ENCODE measurements at places on chromosomes 7 and 10.
A peak's percentile ranks its signal among the peaks of the same experiment; 100 is the strongest.

- DNase-seq: peak; percentile 74
Measured at GRCh38 chr7:4479367-4480039, 202.6 kb upstream of the FOXK1 start.

DNA sequence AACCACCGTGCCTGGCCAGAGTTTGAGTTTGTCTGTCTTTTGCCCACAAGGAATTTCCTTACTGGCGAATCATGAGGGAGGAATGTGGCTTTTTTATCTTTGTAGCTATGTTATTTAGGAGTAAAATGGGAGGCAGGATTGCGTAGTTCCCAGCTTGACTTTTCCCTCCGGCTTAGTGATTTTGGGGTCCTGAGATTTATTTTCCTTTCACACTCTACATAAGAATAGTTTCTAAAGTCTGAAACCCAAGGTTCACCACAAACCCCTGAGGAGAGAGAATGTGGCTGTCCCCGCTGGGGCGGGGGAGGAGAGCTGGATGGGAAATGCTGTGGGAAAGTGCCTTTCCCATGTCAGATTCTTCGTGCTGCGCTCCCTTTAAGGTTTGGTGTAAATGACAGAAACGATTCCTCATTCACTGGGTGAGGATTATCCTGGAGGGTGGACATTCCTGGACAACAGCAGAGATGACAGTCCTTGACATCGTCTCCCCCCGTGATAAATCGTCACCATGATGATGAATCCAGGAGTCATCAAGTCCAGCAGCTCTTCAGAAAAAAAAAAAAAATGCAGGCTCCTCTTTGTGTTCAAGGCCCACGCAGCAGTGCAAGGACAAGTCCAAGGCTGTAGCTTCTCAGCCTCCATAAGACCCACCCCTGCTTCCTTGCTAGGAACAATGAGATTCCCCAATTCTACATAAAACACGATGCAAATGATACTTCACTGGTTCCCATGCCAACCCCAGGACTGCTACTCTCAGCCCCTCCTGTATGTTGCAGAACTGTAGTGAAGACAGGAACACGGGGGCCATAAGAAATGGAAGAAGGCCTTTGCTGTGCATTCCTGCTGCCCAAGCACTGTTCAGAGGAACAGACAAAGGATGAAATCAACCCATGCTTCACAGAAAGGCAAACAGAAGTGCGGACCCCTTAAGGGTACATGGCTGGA lies 233.1 kb downstream of the CCDC3 start:
- peak; percentile 74 for DNase-seq

GRCh38 chr7:138431517-138431916 lies 28.5 kb upstream of the TRIM24 start:
- no peak for DNase-seq

GRCh38 chr10:10975647-10976046 lies 42.0 kb upstream of the CELF2 start:
- no peak for DNase-seq

DNA sequence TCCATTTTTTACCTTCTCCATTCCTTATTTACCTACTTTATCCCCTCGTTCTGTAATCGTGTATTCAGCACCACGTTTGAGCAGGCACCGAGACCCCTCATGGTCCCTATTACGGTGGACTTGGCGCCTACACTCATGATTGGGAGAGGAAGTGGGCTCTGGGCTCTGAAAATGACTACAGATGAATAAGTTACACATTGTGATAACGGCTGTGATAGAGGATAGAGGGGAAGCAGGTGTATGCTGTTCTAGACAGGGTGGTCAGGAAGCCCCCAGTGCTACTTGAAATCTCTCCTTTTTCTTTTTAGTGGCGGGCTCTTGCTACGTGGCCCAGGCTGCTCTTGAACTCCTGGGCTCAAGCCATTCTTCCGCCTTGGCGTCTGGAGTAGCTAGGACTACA lies 59.8 kb downstream of the CAMK1D start:
- no peak for DNase-seq

DNA sequence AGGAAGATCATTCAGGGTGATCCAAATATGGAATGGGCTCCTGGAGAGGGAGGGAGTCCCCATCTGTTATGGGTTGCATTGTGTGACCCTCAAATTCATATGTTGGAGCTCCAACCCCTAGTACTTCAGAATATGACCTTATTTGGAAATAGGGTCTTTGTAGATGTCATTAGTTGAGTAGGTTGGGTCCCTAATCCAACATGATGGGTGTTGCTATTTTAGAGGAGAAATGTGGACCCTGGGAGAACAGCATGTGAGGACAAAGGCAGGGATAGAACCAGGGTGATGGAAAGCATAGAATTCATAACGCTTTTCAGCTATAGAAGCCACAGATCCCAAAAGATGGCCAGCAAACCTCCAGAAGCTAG lies 91.5 kb upstream of the SMNDC1 start:
- DNase-seq: no peak

GRCh38 chr7:3007696-3008095 lies 36.0 kb downstream of the CARD11 start:
- DNase-seq: no peak

DNA sequence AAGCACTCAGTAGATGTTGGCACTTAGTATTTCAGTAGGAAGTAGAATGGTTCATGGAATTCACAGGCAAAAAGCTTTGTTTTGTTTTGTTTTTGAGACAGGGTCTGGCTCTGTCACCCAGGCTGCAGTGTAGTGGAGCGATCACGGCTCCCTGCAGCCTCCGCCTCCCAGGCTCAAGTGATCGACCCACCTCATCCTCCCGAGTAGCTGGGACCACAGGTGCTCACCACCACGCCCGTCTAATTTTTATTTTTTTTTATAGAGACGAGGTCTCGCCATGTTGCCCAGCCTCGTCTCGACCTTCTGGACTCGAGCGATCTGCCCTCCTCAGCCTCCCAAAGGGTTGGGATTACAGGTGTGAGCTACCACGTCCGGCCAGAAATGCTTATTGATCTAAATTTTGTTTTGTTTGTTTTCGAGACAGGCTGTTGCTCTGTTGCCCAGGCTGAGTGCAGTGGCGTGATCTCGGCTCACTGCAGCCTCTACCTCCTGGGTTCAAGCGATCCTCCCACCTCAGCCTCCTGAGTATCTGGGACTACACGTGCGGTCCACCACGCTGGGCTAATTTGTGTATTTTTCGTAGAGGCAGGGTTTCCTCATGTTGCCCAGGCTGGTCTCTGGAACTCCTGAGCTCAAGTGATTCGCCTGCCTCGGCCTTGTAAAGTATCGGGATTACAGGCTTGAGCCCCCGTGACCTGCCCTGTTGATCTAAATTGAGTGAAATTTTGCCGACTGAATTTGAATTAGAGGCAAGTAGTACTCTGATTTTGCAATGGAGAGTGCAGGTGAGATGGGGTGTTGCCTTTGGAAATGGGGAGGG lies 1.7 kb downstream of the GLRX3 start:
- no peak for DNase-seq

GRCh38 chr7:12689451-12689850 lies 2.0 kb downstream of the ARL4A start:
- DNase-seq: no peak

DNA sequence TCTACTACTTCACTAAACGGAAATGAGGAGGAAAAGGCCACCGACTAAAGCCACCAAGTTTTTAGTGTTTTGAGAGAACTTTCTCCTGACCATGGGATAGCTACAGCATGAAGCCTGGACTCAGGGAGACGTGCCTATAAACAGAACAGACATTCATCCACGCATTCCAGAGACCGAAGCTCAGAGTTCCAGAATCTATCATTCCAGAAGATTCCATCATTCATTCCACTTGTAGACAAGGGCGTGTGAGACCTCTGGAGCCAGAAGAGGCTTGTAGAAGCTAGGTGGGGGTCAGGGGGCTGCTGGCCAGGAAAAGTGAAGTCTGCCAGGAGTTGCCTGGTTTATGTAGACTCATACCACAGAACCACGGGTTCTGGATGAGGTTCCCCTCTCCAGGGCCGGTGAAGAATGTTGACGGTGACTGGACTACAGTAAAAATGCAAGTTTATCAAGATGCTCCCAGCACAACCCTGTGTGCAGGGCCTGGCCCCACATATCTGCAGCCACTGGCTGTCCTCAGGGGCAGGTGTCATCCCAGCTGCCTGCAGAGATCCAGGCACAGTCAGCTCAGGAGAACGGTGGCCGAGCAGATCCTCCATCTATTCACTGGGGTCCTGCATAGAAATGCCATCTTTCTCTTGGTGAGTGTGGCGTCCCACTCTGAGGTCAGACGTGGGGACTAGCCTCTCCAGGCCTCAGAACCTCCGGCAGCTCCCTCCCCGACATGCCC lies 215.7 kb downstream of the USP6NL start:
- DNase-seq: no peak

- no peak for DNase-seq
Measured at GRCh38 chr10:91247360-91248111, 27.1 kb downstream of the PCGF5 start.

Data from HT1080 (cell line).